ENCODE measurements at places on chromosomes 4 and X.

- peak; percentile 0 for DNase-seq
Observed at GRCh38 chrX:120380699-120381098, 18.8 kb downstream of the ATP1B4 start.

DNA sequence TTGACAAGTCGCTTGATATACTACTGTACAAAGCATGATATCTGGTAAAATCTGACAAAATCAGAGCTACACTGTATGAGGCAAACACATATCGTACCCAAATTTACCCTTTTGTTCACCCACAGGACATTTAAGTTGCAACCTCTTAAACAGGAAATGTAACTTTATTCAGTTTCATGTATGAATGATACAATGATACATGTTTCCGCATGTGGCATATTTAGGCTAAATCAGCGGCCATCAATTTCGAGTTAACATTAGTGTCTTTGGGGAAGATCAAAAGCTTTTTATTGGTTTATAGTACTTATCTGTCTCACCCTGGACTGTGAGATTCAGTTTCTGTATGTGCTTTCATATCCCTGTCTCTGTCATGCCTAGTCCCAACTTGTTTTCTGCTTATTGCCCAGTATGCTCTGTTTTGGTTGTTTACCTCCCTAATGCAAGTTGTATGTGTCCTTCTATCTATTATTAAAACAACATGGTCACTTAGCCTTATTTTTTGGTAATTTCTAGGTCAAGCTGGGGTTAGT is 97.3 kb upstream of the HPRT1 start:
- DNase-seq, result no peak

DNA sequence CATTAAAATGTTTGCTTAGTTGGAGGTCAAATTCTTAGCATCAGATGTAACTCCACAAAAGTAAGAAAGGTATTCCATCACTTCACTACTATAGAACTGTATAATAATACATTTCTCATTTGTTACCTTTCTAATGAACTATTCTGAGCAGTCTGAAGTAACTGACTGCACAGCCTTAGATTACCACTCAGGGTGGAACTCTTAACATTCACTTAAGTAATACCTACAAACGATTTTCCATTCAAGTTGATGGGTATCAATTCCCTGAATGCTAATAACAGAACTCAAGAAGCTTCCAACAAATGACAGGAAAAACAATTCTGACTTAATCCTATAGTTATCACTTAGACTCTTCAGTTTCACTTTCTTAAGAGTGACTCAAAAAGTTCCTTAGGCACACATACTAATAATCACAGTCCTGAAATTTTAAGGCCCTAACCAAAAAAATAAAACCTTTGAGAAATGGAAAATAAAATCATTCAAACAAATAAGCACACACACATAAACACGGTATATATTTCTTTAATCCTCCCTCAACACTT is 20.9 kb downstream of the HNRNPD start:
- DNase-seq, result no peak

DNA sequence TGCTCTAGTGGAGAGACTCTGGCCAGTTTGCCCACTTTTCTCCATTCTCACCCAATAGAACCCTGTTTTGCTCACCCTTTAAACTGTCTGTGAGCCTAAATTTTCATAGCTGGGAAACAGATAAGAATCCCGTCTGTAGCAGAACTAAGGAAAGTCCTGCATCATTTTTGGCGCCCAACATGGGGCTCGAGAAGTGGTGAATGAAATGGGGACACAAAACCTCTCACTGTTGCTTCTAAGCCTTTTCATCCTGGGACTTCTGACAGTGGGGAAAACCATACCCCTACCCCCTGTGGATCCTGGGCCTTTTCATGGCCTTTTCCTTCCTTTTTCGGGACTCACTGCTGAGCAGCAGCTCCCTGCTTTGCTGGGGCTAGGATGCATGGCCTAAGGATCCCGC is 189.9 kb downstream of the INPP4B start:
- DNase-seq, result no peak
